Bladder microvascular endothelial cell (primary cell): ENCODE measurements at places on chromosomes 4 and X. TPM values are rescaled to one million over a fixed set of nuclear protein-coding genes. Genes with fewer than 3 reads are reported as not detected.

GUCY1A1 gene
- total RNA-seq: 0.65 and 33.7 TPM in 2 replicates

NEXMIF gene
- total RNA-seq: 0.06 TPM in 1 of 2 replicates, not detected in the other

ZNF141 gene
- 8.6 and 14.8 TPM in 2 replicates for total RNA-seq

ADGRA3 gene
- total RNA-seq: 1.3 and 27.7 TPM in 2 replicates

FAM9C gene
- not detected in 2 replicates for total RNA-seq

TMEM33 gene
- total RNA-seq: 25.7 and 73.2 TPM in 2 replicates

CPLX1 gene
- total RNA-seq: 0.16 and 0.50 TPM in 2 replicates

SYNPO2 gene
- 0.32 and 0.44 TPM in 2 replicates for total RNA-seq

BANK1 gene
- 0.06 and 0.16 TPM in 2 replicates for total RNA-seq

AFM gene
- not detected in 2 replicates for total RNA-seq

ZNF275 gene
- total RNA-seq: 2.8 and 5.5 TPM in 2 replicates
